SHP77 (cell line): ENCODE measurements at places on chromosomes 12 and 14.

- DNase-seq: no peak
These were observed 13.3 kb upstream of the BTG1 start for GRCh38 chr12:92158796-92159439.

DNA sequence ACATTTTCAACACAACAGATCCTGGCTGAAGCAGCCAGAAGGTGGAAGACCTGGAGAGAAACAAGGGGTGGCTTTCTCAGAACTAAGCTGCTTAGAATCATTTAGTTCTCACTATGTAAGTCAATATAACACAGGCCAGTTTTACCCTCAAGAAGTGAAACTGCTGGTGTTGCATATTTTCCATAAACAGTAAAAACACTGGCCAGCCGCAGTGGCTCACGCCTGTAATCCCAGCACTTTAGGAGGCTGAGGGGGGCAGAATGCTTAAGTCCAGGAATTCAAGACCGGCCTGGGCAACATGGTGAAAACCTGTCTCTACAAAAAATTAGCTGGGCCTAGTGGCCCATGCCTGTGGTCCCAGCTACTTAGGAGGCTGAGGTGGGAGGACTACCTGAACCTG lies 11.6 kb downstream of the STX2 start:
- DNase-seq: no peak

DNA sequence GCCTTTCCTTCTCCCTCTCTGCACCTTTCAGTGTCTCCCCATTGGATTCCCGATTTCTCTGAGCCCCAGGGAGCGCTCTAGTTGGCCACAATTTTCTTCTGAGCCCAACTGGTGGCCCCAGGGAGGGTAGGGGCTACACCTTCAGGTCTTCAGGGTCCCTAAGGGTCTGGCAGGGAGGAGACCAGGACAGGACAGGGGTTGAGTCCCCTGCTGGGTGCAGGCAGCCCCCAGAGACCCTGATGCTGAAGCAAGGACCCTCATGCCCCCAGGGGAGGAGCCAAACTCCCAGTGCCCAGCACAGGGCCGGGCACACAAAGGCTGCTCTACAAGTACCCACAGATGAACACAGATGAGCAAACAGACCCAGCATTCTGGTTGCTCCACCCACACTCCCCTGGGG lies 12.7 kb downstream of the FOXN4 start:
- no peak for DNase-seq

- no peak for DNase-seq
These were observed 22.4 kb downstream of the PROX2 start for GRCh38 chr14:74853581-74853980.

DNA sequence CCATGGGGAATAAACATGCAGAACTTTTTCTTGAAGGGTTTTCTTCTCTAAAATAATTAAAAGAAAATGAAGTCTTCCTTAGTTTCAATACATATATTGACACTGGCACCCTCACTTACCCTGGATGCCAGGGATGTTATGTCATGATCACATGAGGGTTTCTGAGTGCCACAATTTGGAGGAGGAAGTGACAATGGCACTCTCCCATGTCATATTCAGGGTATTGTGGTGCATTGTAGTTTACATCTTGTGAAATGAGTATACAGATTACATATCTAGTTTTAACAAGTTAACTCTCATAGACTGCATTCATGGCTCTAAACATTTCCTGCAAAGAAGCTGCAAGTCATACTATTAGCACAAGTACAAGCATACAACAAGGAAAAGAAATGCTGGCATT lies 37.7 kb downstream of the CCDC177 start:
- no peak for DNase-seq

GRCh38 chr14:44388306-44388705 lies 118.8 kb downstream of the FSCB start:
- no peak for DNase-seq

DNA sequence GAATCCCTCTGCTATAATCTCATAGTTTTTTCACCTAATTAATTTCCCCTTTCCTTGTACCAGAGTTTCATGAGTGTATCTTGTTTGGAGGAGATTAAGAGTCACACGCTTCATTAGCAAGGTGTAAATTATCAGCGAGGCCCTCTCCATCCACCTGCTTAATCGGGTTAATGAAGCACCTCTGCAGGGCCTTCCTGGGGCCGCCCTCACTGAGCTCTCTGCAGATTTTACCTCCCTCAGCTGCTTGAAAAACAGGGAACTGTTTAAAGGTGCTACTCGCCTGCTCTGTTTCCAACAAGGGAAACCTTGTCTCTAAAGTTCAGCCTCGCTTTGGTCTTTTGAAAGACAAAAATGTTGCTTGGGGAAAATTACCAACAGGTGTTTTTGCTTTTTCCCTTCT lies 35.8 kb downstream of the OTX2 start:
- DNase-seq: no peak

DNA sequence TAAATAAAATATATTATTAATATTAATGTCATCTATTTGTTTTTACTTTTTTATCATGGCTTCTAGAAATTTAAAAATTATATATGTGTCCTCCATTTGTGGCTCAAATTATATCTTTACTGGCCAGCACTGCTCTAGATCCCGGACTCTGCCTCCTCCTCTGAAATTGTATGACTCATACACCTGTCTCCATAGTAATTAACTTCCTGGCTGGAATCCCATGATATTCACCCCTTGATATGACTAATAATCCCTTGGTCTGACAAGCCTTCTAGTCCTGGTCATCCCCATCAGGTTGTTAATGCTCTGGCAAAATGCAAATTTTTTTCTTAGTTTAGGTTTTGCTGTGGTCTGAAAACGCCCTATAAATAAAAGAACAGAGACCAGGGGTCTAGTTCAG lies 116.2 kb downstream of the BMP4 start:
- DNase-seq: no peak

DNA sequence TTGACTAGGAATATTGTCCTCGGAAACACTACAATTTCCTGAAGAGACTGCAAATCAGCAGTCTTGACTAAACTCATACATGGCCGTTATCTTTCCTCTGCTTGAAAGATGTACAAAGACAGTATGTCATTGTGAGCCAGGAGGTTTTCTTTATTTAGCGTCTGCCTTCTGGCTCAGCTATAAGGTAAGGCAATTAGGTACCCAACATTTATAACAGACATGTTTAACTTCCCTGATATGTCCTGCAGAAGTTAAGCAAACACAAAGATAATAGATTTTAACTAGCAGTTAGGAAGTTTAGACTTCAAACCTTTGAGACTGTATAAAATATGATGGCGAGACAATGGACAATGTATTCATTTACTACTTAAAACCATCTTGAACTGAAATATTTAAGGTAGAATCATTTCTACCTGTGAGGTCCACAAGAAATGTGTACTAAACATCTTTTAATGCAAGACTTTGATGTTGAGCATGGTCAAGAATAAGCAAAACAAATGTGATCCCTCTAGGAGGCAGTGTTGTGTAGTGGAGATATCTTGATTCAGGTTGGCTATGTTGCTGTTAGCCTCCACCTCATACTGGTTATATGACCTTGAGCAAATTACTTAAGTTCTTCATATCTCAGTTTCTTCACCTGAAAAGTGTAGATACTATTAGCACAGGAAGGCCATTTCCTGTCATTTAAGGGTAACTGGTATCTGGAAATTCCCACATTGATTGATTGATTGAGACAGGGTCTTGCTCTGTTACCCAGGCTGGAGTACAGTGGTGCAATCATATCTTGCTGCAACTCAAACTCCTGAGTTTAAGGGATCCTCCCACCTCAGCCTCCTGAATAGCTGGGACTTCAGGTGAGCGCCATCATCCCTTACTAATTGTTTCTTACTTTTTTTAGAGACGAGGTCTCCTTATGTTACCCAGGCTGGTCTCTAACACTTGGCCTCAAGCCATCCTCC lies 96.3 kb upstream of the EEA1 start:
- no peak for DNase-seq

DNA sequence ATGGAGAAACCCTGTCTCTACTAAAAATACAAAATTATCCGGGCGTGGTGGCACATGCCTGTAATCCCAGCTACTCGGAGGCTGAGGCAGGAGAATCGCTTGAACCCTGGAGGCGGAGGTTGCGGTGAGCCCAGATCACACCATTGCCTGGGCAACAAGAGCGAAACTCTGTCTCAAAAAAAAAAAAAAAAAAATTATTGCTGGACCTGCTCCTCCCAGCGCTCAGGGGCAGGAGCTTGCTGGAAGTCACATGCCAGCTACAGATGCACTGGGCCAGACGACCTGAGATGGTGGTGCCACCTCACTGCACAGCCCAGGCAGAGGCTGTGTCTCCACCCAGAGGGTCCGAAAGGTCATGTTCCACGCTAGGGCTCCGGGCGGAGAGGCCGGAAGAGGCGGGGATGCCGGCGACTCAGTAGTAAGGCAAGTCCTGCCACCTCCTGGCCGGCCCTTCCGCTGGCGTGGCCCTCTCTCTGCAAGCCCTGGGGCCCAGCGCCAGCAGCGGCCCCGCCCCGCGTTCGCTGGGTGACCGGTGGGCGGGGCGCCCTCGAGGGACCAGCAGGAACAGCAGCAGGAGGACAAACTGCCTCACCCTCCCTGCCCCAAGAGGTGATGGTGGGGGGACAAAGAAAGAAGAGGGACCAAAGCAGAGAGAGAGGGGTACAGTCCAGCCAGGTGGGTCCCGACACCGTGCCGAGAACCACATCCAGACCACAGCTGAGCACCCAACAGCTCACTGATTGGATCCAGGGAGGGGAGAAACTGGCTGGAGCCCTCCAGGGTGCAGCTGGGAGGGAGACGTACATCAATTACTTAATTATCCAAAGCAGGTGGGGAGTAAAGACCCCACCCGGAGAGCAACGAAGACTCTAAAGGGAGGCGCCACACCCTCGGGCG lies 3.6 kb upstream of the RHOF start:
- DNase-seq: peak; percentile 98

GRCh38 chr12:51399891-51400290 lies 8.7 kb upstream of the GALNT6 start:
- DNase-seq: no peak
